Pulmonary artery endothelial cell (primary cell): ENCODE measurements at places on chromosomes 1 and 21. TPM values are rescaled to one million over a fixed set of nuclear protein-coding genes. Genes with fewer than 3 reads are reported as not detected.

The CLDN17 gene
- total RNA-seq = not detected in 2 replicates

The POMGNT1 gene
- 46.2 and 48.9 TPM in 2 replicates for total RNA-seq

The TP73 gene
- total RNA-seq = under 0.01 TPM in 1 of 2 replicates, not detected in the other

The ALX3 gene
- total RNA-seq = not detected in 2 replicates

The GJA5 gene
- 3.5 and 11.0 TPM in 2 replicates for total RNA-seq

The RCC2 gene
- total RNA-seq = 95.7 and 129 TPM in 2 replicates

The SPOCD1 gene
- total RNA-seq = 32.6 and 74.8 TPM in 2 replicates

The TAL1 gene
- 37.9 and 54.0 TPM in 2 replicates for total RNA-seq

The TMEM9 gene
- total RNA-seq = 52.8 and 58.5 TPM in 2 replicates

The TMPRSS15 gene
- not detected in 2 replicates for total RNA-seq

The HLCS gene
- total RNA-seq = 12.9 and 15.6 TPM in 2 replicates

The SELL gene
- 1.5 and 2.3 TPM in 2 replicates for total RNA-seq

The DNASE2B gene
- total RNA-seq = not detected in 2 replicates

The IFNAR1 gene
- 20.1 and 28.5 TPM in 2 replicates for total RNA-seq
